ENCODE measurements at places on chromosomes 6 and 20. TPM values are rescaled to one million over a fixed set of nuclear protein-coding genes. Genes with fewer than 3 reads are reported as not detected.

The SAMD10 gene
- total RNA-seq: not detected

The RSPH4A gene
- total RNA-seq: 0.26 TPM

The MDFI gene
- total RNA-seq: 0.70 TPM

The ZNF512B gene
- total RNA-seq: 14.1 TPM

The ZNF831 gene
- not detected for total RNA-seq

The TCP11 gene
- not detected for total RNA-seq

The ABHD12 gene
- total RNA-seq: 107 TPM

The SNAI1 gene
- 12.8 TPM for total RNA-seq

The C20orf96 gene
- 9.9 TPM for total RNA-seq

The GOPC gene
- total RNA-seq: 18.0 TPM

The GRIK2 gene
- total RNA-seq: 0.21 TPM

The ADGRF5 gene
- total RNA-seq: not detected

The SRSF6 gene
- 127 TPM for total RNA-seq

The OPN5 gene
- not detected for total RNA-seq

The OPRM1 gene
- not detected for total RNA-seq

The HLA-DRA gene
- not detected for total RNA-seq

The SAMD3 gene
- not detected for total RNA-seq

All from A549 treated with ZK216348 at 1 μM for 4 hours (cell line).